Calu3 (cell line): ENCODE measurements at places on chromosomes 7 and 10.
A peak's percentile ranks its signal among the peaks of the same experiment; 100 is the strongest.

GRCh38 chr7:93895859-93896600 is 5.5 kb upstream of the TFPI2 start:
- DNase-seq: no peak

DNA sequence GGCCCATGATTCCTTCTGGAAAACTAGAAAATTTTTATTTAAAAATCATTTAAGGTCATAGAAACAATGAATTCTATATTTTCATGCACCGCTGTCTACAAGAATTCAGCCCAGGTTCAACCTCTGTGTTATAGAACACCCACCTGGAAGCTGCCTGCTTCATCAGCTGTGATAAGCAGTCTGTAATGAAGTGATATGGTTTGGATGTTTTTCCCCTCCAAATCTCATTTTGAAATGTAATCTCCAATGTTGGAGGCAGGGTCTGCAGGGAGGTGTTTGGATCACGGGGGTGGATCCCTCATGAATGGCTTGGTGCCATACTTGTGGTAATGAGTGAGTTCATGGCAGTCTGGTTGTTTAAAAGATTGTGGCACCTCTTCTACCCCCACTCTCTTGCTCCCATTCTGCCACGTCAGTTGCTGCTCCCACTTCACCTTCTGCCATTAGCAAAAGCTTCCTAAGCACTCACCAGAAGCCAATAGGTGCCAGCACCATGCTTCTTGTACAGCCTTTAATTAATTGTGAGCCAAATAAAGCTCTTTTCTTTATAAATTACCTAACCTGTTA is 55.6 kb downstream of the MRPL32 start:
- no peak for DNase-seq

DNA sequence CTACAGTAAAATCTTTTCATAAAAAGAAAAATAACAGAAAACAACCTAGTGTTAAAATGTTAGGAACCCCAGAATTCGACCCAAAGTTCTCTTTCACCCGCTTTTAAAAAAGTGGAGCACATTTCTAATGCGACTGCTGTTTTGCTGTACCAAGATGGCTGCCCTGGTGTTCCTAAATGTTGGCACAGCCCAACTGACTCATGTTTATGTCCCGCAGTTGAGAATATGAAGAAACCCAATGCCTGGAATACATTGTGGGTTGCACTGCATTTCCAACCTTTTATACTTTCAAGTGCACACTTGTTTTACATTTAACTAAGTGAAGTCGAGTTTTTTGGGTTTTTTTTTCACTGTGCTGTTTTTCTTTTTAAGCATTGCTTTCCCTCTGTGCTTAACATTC is 944 bp downstream of the STEAP1B start:
- no peak for DNase-seq

GRCh38 chr7:68678196-68678595 is 920.1 kb upstream of the AUTS2 start:
- no peak for DNase-seq

GRCh38 chr7:67875558-67875957 is 878.9 kb downstream of the TYW1 start:
- no peak for DNase-seq

GRCh38 chr7:87774690-87775089 is 101.5 kb downstream of the SLC25A40 start:
- DNase-seq: no peak

- no peak for DNase-seq
Observed at GRCh38 chr7:94311515-94311914, 83.2 kb upstream of the COL1A2 start.

GRCh38 chr10:8133146-8133545 is 78.7 kb downstream of the GATA3 start:
- DNase-seq: no peak

DNA sequence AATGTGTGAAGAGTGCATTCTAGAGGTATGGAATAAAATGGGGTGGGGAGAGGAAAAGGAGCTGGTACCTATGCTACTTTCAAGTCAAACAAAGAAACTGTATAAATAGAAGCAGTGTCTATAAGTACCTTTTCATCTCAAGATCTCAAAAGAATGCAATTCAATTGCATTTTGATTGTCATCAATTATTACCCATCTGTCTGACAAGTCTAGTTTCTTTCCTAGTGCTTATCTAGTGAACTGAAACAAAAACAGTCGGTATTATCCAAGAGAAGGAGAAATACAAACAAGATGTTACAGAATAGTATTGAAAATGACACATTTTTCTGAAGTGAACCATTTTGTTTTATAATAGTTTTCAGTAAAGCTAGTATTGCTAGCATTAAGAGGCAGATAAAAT is 754.5 kb upstream of the LRRN3 start:
- DNase-seq: no peak

GRCh38 chr7:86844608-86845007 is 200.9 kb downstream of the GRM3 start:
- DNase-seq: no peak

DNA sequence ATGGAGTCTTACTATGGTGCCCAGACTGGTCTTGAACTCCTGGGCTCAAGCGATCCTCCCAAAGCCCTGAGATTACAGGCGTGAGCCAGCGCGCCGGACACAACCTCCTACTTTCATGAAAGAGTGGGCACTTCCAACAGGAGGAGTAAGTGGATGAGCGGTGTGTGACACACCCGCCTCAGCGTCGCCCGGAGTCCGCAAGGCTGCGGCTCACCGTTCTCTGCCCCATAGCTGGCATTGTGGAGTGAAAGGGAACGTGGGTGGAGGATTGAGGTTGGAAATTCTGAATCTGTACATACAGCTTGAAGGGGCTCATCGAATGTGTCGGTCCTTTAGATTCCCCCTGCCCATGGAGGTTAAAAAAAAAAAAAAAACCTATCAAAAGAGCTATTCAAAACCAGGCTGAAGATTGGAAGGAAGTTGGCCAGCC is 524 bp upstream of the PRXL2A start:
- peak; percentile 64 for DNase-seq

DNA sequence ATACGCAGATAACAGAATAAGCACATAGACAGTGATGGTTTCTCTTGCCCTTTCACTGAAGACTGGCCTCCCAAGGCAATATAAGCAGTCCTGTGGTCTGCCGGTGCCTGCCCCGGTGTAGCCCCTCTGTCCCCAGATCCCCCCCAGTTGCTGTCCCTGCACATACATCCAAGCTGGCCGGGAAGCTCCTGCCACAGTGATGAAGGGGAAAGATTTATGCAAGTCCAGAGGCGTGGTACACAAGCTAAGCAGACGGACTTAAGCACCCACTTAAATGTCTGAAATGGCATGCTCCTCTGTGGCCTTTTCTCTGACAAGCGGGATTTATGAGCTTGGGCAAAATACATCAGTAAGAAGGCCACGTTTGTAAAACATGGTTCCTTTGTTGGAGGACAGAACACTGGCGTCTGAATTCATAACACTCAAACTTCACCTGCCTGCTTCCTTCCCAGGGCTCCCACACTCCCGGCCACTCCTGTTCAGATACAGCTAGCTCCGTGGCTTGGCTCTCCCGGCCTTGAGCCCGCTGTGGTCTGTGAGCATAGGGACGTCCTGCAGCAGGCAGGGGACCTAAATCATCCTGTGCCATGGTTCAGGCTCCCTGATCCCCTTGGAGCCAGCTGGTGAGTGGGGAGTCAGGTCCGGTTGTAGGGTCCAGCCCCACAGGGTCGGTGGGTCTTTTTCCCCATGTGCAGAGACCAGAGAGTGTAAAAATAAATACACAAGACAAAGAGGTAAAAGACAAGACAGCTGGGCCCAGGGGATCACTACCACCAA is 61.7 kb upstream of the PPP2R2D start:
- DNase-seq: no peak

GRCh38 chr10:33337326-33337957 is 3.0 kb upstream of the NRP1 start:
- DNase-seq: peak; percentile 38

GRCh38 chr7:36198854-36199266 is 45.8 kb downstream of the EEPD1 start:
- no peak for DNase-seq

DNA sequence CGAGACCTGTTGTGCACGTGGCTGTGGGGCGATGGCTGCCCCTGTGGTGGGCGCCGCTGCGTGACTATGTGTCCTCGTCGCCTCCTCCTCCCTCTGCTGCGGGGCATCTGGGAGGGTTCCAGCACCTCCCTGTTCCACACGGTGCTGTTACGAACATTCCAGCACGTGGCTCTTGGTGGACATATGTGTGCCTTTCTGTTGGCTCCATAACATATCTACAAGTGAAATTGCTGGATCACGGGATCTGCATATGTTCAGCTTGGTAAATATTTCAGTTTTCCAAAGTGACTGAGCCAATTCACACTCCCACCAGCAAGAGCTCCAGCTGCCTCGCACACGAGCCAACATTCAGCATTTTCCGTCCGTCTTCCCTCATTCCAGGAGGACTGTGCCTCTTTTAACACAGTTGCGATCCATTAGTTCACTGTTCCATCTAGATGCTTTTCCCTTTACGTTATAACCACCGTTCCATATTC is 25.1 kb downstream of the SNX8 start:
- DNase-seq: no peak

- no peak for DNase-seq
Observed at GRCh38 chr7:19062216-19062615, 55.2 kb downstream of the TWIST1 start.

GRCh38 chr10:78348411-78349164 is 314.9 kb downstream of the RPS24 start:
- DNase-seq: no peak

DNA sequence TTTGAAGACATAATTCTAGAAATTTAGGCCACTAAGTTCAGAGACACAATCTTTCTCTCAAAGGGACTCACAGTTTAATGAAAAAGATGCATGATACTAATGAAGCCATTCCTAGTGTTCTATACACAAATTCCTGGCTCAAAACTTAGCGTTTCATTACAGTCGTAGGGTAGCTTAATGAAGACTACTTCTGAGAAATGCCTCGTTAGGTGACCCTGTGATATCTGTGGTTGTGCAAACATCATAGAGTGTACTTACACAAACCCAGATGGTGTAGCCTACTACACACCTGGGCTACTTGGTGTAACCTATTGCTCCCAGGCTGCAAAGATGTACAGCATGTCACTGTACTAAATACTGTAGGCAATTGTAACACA is 488 bp upstream of the CHCHD3 start:
- DNase-seq: no peak

- DNase-seq: no peak
Observed at GRCh38 chr7:81068-81925, 111.1 kb upstream of the FAM20C start.

GRCh38 chr10:59654007-59654406 is 55.6 kb downstream of the SLC16A9 start:
- DNase-seq: no peak

GRCh38 chr10:116772909-116773705 is 30.7 kb upstream of the HSPA12A start:
- DNase-seq: no peak

GRCh38 chr7:5216931-5217330 is 26.9 kb downstream of the WIPI2 start:
- no peak for DNase-seq

GRCh38 chr7:44220046-44220357 is 19.2 kb downstream of the YKT6 start:
- no peak for DNase-seq
